ENCODE measurements at places on chromosomes 1 and 21.

DNA sequence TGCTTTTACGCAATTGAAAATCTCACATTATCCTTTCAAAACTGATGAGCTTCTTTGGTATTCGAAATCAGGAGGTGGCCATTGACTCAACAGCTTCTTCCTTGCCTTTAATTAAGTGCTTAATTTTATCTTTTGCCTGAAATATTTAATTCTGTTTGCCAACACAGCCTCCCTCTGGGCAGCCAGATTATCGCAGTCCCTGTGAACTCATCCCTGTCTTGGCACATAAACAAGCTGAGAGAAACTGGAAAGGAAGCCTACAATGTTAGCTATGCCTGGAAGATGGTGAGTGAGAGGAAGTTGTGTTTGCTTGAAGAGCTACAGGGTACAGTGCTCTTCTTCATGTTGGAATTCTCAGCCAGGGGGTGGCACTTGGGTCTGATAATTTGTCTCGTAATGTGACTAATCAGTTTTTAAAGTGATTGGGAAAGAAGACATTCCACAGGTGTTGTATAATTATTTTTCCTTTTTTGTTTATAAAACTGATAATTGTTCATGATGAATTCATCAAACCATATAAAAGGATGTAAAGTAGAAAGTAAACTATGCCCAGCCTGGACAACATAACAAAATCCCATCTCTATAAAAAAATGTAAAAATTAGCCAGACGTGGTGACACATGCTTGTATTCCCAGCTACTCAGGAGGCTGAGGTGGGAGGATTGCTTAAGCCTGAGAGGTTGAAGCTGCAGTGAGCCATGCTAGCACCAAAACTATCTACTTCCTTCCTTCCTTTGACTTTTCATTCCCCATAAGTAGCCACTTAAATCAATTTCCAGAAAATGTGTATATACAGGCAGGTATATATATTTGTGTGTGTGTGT, 90.1 kb upstream of the RAVER2 start:
- peak; percentile 16 for DNase-seq

DNA sequence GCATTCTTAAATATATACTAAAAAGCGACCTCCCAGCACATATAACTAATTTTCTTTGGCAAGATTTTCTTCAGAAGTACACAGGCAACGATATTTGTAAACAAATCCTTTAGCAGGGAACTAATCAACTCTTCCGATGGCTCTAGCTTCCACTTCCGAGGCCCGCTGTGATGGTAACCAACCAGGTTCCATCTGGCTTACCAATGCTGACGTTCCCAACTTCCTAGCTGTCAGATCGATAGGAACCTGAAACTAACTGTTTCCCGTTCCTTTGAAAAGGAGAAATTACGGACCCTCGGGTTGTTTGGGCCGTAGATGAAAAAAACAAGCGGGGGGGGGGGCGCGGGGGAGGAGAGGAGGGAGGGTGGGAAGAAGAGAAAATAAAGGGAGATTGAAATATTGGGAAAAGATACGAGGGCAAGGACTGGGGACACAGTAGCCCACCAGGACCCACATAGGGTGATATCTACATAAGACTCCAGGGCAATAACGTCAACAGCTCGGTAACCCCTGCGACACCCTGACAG, 513 bp downstream of the GTF2B start:
- no peak for DNase-seq

GRCh38 chr1:172108161-172108893, 267.0 kb downstream of the DNM3 start:
- peak; percentile 36 for DNase-seq

DNA sequence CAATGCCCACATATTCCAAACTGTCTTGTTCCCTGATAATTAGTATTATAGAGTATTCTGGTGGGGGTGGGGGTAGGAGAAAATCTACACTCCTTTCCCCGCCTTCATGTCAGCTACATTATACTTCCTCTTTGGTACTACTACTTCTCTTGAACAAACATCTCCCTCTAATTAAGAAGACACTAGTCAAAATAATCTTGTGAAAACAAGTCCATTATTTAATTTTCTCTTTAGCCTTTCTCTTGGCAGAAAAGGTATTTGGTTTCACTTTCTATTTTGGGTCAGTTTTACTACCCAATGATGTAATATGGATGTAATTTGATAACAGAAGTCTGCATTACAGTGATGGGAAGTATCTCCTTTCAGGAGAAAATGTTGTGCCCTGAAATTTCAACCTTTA, 22.5 kb downstream of the NTMT2 start:
- peak; percentile 14 for DNase-seq

DNA sequence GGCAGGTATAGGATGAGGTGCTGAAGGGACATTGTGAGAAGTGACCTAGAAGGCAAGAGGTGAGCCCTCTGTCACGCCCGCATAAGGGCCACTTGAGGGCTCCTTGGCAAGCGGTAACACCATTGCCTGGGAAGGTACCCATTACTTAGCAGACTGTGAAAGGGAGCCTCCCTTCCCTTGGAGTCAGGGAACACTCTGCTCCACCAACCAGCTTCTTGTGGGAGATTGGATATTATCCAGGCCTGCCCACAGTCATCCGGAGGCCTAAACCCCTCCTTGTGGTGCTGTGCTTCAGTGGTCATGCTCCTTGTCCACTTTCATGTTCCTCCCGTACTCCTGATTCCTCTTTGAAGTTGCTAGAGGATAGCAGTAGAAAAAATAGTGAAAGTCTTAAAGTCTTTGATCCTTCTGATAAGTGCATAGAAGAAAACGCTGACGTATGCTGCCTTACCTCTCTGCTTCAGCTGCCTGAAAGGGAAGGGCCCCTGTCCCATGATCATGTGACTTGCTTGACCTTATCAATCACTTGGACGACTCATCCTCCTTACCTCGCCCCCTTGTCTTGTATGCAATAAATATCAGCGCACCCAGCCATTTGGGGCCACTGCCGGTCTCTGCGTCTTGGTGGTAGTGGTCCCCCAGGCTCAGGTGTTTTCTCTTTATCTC, 16.0 kb downstream of the RBBP4 start:
- no peak for DNase-seq

GRCh38 chr1:112722601-112723510, 7.7 kb upstream of the PPM1J start:
- no peak for DNase-seq

- DNase-seq: no peak
Observed at GRCh38 chr1:105894006-105894405, 1162.5 kb upstream of the PRMT6 start.

- peak; percentile 77 for DNase-seq
Observed at GRCh38 chr1:159161001-159161718, 10.3 kb upstream of the CADM3 start.

GRCh38 chr1:24463776-24464735, 38.6 kb upstream of the RCAN3 start:
- DNase-seq: peak; percentile 63
